ENCODE measurements at places on chromosomes 3 and 15.

GRCh38 chr3:54965746-54966145, 37.9 kb upstream of the LRTM1 start:
- DNase-seq, result no peak

GRCh38 chr3:51328206-51328605, 56.9 kb upstream of the MANF start:
- no peak for DNase-seq

DNA sequence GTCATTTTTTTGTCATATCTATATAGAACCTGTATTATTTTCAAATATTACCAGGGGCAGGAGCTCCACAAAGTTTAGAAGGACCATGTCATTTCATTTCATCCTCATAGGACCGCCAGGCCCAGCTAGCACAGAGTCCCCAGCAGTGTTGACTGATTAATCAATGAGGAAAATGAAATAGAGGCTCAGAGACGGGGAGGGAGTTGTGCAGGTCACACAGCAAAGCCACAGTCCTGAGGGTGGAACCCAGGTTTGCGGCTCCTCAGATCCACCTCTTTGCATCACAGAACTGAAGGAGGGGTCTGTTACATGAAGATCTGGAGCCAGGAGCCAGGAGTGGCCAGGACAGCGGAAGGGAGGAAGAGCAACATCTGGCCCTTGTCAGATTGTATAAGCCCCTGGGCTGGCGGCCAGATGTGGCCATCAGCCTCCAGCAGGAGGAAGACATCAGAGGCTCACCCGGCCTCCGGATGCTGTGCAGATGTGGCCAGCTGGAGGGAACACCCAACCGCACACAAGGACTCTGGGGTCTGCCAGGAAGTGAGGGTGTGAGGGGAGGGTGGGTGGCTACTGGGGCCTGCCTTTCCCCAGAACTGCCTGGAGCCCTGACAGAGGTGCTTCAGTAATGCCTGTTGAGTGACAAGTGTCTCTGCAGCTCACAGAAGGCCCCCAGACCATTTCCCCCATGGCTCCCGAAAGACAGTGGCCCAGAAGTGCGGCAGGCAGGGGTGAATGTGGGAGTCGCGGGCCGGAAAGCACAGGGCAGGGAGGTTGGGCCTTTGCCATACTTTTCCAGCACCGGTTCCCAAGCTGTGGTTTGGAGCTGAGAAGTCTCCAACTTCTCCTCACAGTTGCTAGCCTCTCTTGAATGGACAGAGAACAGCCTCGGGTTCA, 21.3 kb downstream of the EFCC1 start:
- DNase-seq, result no peak

DNA sequence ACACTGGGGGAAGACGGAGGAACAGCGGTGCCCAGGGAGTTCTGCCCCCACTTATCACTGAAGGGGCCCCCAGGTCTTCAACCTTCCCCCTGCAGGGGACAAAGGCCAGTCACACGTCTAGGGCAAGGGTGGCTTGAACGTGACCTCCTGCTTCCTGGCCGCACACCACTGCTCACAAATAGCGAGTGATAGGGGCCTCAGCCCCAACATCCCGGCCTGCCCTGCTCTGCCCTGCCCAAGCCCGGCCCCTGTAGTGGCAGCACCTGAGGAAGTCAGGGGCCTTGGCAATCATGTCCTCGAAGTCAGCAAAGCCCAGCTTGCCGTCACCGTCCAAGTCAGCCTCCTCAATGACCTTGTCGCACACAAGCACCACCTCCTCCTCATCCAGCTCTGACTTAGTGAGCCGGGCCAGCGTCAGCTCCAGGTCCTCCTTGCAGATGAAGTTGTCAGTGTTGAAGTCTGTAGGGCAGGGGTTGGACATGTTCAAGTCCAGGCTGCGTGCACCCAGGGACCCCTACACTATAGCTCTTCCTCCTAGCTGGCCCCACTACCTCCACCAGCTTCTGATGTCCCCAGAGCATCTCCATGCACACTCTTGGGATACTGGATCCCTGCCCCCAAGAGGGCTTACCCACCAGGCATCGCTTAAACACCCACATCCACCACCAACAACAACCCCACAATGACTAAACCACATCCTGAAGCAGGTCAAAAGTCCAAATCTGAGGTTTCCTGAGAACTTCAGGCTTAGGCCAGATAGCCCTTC, 13.3 kb downstream of the SH2D7 start:
- no peak for DNase-seq

- DNase-seq, result no peak
Observed at GRCh38 chr3:42853739-42854302, 21.9 kb downstream of the CYP8B1 start.

- DNase-seq, result no peak
Observed at GRCh38 chr3:110344487-110344886, 727.1 kb upstream of the NECTIN3 start.

GRCh38 chr3:177421481-177421785, 224.2 kb upstream of the TBL1XR1 start:
- no peak for DNase-seq

- no peak for DNase-seq
Observed at GRCh38 chr3:149415484-149415883, 38.0 kb upstream of the TM4SF1 start.

DNA sequence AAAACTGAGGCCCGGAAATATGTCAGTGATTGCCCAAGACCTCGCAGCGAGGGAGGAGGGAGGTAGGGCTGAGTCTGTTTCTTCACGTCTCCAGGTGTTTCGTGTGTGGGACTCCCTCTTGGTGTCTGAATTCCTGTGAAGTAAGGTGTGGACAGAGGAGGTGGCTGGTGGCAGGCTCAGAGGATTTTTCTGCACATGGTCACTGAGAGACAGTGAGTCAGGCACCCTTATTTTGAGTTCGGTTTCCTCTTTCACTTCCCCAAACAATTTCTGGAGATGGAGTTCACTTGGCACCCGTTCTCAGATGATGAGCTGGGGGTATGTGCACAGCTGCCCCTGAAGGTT, 46.3 kb upstream of the VPS8 start:
- DNase-seq, result no peak

GRCh38 chr3:61983479-61983878, 389.9 kb downstream of the FEZF2 start:
- no peak for DNase-seq

DNA sequence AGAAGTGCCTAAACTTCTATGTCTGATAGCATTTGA, at the start of gene TP63:
TSS of gene TP63 (plus strand) at position 17 of the 36 bp plus-strand sequence. CDS start 127 bp downstream, outside the sequence.
- no peak for DNase-seq

GRCh38 chr3:8312685-8313084, 188.9 kb upstream of the LMCD1 start:
- no peak for DNase-seq

DNA sequence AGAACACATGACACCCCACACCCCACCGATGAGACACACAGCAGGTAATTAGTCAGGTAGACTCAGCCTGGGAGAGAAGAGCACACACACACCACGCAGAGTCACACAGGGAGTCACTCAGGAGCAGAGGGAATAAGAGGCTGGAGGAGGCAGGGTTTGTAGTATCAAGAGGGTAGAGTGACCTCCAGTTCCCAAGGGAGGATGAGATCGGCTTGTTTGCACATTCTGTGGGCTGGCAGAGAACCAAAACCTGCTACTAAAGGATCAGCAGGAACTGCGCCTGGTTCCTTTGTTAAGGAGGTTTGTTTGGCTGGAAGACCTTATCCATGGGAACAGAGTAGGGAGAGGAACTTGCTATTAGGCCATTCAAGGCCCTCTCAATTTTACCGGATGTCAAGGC, 281.4 kb upstream of the SLCO3A1 start:
- no peak for DNase-seq

DNA sequence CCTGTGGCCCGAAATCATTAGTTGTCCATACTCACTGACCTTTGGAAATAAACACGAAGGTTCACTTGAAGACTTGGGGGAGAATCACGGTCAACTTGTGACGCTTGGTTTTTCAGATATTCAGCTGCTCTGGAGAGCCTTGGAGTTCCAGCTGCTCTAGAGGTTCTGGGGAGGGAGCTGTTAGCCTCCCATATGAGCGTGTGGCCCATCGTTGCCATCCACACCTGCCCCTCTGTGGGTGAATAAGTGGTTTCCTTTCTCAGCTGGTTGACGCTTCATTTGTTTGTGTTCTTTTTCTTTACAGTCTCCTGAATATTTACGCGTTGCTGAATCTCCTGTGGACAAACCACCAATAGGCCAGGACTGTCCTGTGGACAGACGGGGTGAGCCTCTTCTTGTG, 35.6 kb downstream of the APBA2 start:
- no peak for DNase-seq

DNA sequence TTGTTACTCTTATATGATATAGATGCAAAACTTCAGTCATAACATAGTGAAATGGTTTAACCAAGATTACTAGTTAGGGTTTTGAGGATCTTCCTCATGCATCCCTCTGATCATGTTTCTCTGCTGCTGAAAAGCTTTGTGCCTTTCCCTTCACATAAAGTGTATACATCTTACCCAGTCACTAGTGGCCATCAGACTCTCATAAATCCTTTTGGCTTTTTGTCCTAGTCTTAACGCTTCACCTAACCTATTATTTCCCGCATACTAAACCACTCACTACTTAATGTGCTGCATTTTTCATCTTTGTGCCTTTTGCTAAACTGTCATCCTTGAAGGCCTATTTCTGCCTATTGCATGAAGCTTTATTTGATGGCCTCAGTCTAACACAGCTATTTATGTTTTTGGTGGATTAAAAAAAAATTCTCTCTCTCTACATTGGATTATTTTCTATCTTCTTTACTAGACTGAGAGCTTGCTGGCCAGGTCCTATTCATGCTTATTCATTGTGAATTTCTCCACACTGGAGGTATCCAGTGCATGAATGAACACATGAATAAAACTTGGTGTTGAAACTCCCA, 717.6 kb upstream of the GOLIM4 start:
- no peak for DNase-seq

DNA sequence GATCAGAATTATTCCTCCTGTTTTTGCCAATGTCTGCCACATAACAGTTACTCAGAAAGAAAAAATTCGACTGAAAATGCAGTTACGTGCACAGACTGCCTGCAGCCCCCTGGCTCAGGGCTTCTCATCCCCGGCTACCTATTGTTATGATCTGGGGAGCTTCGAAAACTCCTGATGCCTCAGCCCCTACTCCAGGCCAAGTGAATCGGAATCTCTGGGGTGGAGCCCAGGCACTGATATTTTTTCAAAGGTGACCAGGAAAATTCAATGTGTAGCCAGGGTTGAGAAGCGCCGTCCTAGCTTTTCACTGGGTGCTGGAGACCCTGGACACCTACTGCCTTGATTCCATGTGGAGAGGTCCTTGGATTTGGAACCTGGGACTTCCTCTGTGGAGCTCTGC, 8.5 kb downstream of the ADAMTS17 start:
- DNase-seq, result no peak

GRCh38 chr3:111582120-111582474, 13.0 kb downstream of the ZBED2 start:
- peak; percentile 63 for DNase-seq

DNA sequence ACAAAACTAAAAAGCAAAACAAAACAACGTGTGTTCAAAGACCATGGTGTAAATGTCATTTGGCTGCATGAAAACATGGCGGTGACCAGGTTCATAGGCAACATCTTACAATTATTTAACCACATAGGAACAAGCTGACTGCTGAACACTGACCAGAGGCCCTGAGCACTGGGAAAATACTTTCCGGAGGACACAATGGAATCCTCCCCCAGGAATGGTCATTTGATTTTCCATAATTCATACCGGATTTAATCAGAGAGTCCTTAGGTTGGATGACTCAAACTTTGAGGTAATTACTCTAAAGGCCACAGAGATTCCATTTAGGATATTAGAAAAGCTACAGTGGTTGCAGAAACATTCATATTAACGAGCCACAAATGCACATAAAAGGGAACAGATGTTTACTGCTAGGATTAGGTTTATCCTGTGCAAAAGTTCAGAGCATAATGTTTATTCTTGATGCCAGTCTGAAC, 254.7 kb downstream of the NR1D2 start:
- DNase-seq, result no peak

DNA sequence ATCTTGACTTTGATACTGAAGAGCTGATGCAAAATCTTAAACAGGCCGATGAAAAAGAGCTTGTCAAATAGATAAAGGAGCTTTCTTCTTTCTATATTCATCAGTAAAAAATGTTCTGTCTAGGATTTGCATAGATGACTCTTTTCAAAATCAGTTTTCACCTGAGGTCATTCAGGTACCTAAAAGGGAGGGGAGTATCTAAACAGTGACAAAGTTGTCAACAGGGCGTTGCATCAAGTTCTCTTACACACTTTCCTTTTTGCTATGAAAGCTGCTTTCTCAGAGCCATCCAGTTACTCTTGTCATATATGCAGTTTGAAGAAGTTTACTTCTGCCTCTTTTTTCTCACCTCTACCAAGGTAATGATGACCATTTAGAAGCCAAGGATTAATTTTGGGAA, 60.0 kb downstream of the AKAP13 start:
- no peak for DNase-seq

DNA sequence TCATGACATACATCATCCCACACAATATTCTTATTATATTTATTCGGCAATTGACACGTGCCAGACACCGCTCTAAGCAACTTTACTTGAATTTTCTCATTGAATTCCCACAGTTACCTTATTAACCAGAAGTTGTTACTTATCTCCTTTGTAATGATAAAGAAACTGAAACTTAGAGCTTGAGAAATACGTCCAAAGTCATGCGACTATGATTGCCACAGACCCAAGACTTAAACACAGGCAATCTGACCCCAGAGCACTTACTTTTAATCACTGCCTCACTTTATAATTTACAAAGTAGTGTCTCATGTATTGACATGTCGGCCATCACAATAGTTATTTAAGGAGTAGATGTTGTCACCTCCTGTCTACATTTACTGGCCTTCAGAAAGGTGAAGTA, 64.7 kb downstream of the ATP13A4 start:
- no peak for DNase-seq

DNA sequence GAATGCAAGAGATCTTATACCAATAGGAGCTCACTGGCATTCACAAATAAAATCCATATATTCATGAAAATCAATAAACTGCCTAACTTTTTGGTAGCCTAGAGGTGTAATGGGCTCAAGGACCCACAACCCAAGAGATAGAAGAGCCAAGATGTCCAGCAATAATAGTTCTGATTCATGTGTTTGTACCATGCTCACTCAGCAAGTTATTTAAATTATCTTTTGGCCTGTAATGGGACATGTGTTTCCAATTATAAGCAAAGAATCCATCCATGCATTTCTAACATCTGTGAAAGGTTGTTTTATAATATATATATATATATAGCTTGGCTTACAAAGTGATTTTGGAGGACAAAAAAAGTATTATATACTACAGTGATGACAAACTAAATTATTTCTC, 29.7 kb upstream of the SHC4 start:
- DNase-seq, result no peak

GRCh38 chr3:101379658-101380376, 59.4 kb upstream of the IMPG2 start:
- DNase-seq, result no peak
